H1 (cell line): ENCODE measurements at places on chromosomes 7 and 10.

- H3K4me3 ChIP-seq: no peak overlapping the region
- H3K27ac ChIP-seq: no peak overlapping the region
- no peaks in the 10 kb centered on the region for H3K4me1 ChIP-seq
- no peaks in the 10 kb centered on the region for H3K27me3 ChIP-seq
These were observed 58.3 kb upstream of the NKX6-2 start for GRCh38 chr10:132844069-132844809.

- H3K27ac ChIP-seq: no peak overlapping the region
- no peak overlapping the region for H3K4me3 ChIP-seq
- no peak for DNase-seq
- H3K4me1 ChIP-seq: no peaks in the 10 kb centered on the region
- no peaks in the 10 kb centered on the region for H3K36me3 ChIP-seq
- H3K27me3 ChIP-seq: no peaks in the 10 kb centered on the region
These were observed 108.8 kb upstream of the CDK1 start for GRCh38 chr10:60669501-60669900.

- peaks cover 10% of the 10 kb centered on the region for H3K4me1 ChIP-seq
- no peaks in the 10 kb centered on the region for H3K36me3 ChIP-seq
These were observed 481.0 kb downstream of the GALNT17 start for GRCh38 chr7:71612911-71613310.

GRCh38 chr7:142697270-142697669 is 52.0 kb upstream of the PRSS1 start:
- no peaks in the 10 kb centered on the region for H3K27me3 ChIP-seq
- H3K4me3 ChIP-seq: no peak overlapping the region
- H3K4me1 ChIP-seq: peaks cover 12% of the 10 kb centered on the region
- H3K36me3 ChIP-seq: no peaks in the 10 kb centered on the region
- peak overlapping the region; percentile 50 for H3K27ac ChIP-seq

DNA sequence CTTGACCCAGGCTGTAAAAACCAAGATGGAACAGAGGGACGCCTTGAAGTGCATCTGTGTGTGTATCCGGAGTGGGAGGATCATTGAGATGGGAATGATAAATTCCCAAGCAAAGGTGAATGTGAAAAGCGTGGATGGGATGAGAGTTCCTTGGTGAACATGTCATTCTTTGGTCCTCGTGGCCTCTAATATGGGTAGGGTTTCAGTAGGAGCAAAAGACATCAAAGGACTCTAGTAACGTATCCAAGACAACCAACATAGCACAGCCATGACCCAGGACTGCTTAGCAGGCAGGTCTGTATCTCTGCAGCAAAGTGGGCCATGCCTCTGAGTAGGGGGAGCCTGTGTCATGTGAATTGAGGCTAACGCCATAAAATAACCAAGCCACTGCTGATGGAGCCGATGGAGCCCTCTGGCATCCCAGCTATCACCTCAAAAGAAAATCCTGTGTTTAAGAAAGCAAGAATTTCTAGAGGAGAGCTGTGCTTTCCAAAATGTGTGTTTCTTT is 98.6 kb downstream of the CCDC3 start:
- no peaks in the 10 kb centered on the region for H3K27me3 ChIP-seq
- DNase-seq: no peak
- H3K4me1 ChIP-seq: no peaks in the 10 kb centered on the region; the same call in none of the 2 replicates
- H3K36me3 ChIP-seq: no peaks in the 10 kb centered on the region
- H3K4me3 ChIP-seq: no peak overlapping the region

GRCh38 chr10:79243181-79244067 is 103.8 kb upstream of the PPIF start:
- no peaks in the 10 kb centered on the region for H3K36me3 ChIP-seq
- H3K27ac ChIP-seq: no peak overlapping the region
- peaks cover 46% of the 10 kb centered on the region for H3K27me3 ChIP-seq

DNA sequence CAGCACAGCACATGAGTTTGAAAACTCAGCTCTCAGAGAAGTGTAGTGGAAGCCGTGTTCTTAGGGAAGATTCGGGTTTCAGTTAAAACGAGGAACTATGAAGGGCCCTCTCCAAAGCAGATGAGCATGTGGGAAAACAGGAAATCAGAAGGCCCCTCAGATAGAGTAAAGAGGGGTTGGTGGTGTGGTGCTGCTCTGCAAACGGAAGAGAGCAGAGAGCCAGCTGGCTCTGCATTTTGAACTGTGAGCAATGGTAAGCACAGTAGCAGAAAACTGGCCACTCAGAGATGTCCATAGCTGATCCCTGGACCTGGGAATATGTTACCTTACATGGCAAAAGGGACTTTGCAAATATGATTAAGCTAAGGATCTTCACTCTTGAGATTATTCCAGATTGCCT is 27.9 kb upstream of the CUL1 start:
- no peaks in the 10 kb centered on the region for H3K4me1 ChIP-seq
- no peaks in the 10 kb centered on the region for H3K27me3 ChIP-seq
- H3K36me3 ChIP-seq: no peaks in the 10 kb centered on the region
- no peak overlapping the region for H3K27ac ChIP-seq
- H3K4me3 ChIP-seq: no peak overlapping the region

DNA sequence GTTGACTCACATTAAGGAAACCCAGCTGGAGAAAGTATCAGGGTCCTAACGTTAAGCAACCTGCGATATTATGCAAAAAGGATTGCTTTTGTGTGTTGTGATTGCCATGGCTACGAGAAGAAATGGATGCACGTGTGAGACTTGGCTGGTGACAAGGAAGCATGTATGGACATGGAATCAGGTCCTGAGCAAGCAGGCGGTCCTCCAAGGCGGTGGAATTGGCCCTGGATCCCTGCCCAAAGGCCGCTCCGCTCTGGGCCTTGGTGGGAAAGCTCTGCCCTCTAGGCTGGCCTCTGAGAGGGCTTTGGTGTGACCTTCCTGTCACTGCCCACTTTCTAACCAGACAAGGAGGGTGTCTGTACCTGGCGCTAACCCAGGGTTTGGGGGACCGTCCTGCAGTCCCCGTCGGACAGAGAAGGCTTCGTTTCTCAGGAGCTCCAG is 192.1 kb downstream of the EBF3 start:
- DNase-seq: no peak
- no peaks in the 10 kb centered on the region for H3K27me3 ChIP-seq
- no peak overlapping the region for H3K27ac ChIP-seq
- no peaks in the 10 kb centered on the region for H3K4me1 ChIP-seq
- no peaks in the 10 kb centered on the region for H3K36me3 ChIP-seq

GRCh38 chr7:74412056-74412455 is 41.6 kb upstream of the GTF2IRD1 start:
- H3K36me3 ChIP-seq: no peaks in the 10 kb centered on the region
- DNase-seq: no peak

DNA sequence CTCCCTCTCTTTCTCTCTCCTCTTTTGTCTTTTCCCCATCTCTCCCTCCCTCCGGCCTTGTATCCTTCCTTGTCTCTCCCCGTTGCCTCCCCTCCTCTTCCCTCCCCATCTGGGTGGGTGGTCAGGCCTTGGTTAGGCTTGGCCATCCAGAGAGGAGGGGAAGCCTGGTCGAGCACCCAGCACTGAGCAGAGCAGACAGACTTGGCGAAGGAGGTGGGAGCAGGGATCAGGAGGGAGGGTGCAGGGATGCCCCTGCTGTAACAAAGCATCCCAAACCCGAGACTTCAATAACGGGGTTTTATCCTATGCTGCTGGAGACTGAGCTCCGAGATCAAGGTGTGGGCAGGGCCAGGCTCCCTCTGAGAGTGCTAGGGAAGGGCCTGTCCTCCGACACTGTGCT is 97.3 kb downstream of the PAXIP1 start:
- no peak overlapping the region for H3K4me3 ChIP-seq
- H3K27me3 ChIP-seq: no peaks in the 10 kb centered on the region
- no peaks in the 10 kb centered on the region for H3K4me1 ChIP-seq
- H3K27ac ChIP-seq: no peak overlapping the region
- H3K36me3 ChIP-seq: no peaks in the 10 kb centered on the region

DNA sequence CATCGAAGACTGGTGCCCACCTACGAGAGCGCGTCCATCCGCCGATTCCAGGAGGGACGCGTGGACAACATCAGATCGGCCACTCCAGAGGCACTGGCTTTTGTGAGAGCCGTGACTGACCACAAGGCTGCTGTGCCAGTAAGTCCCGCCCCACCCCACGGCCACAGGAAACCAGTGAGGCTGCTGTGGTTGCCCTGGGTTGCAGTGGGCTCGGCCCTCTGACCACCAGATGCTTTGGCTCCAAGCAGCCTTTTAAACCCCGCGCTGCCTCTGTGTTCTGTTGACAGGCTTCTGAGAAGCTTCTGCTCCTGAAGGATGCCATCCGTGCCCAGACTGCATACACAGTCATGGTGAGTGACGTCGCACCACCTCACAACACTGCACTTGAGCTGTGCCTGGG is 24.4 kb upstream of the C10orf53 start:
- H3K27ac ChIP-seq: no peak overlapping the region
- H3K36me3 ChIP-seq: no peaks in the 10 kb centered on the region
- no peaks in the 10 kb centered on the region for H3K27me3 ChIP-seq
- no peaks in the 10 kb centered on the region for H3K4me1 ChIP-seq
- H3K4me3 ChIP-seq: no peak overlapping the region
- DNase-seq: peak; percentile 35
